Chondrocyte (in vitro differentiated cells): ENCODE measurements at places on chromosomes 1 and 21. TPM values are rescaled to one million over a fixed set of nuclear protein-coding genes. Genes with fewer than 3 reads are reported as not detected.

Gene PLEKHA6
- 0.15 to 1.4 TPM (median 0.51 TPM) in 3 replicates for total RNA-seq

GRCh38 chr1:227828786-227829185, 13.3 kb downstream of the PRSS38 start:
- H3K36me3 ChIP-seq = peaks cover 5% of the 10 kb centered on the region
- no peaks in the 10 kb centered on the region for H3K4me1 ChIP-seq
- H3K4me3 ChIP-seq = no peak overlapping the region

Gene SYNC
- 66.8 to 72.5 TPM (median 71.8 TPM) in 3 replicates for total RNA-seq

DNA sequence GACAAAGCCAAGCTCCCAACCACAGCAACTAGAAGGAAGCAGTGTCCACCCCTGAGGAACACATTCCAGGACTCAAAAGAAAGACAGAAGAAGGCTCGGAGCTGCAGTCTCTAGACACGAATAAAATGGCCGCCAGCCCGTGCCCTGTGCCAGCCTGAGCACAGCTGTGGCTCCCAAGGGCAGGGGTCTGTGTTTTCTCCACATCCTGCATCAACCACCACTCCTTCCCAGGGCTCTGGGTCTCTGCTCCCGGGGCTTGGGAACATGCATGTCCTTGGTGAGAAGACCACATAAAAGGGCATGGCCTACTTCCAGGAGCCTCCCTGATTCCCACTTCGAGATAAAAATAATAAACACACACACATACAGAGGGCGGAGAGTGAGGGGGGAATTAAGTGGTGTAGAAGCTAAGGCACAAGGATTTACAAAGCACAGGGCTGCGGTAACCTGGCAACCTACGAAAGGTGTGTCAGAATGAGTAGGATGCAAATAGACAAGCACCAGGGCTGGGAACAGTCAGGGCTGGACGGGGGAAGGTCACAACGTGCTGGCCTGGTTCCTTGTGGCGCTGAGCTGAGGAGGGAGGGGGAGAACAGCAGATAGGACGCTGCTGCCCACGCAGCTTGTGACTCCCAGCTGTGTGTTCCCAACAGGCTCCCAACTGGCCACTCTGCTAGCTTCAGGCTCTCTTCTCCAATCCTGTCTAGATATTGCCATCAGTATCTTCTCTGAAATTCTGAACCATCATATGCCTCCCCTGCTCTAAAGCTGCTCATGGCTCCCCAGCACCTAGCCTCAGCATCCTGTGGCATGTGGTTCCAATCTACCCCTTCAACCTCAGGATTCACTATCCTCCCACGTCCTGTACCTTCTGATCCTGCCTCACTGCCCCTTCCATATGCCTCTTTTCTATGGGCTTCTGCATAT, 72.5 kb downstream of the CD34 start:
- peaks cover 2% of the 10 kb centered on the region for H3K36me3 ChIP-seq
- DNase-seq = no peak
- H3K4me3 ChIP-seq = no peak overlapping the region
- no peak overlapping the region for H3K27ac ChIP-seq
- H3K4me1 ChIP-seq = no peaks in the 10 kb centered on the region

GRCh38 chr1:40919475-40920011, 57.4 kb upstream of the CITED4 start:
- no peaks in the 10 kb centered on the region for H3K27me3 ChIP-seq
- no peaks in the 10 kb centered on the region for H3K4me1 ChIP-seq
- H3K27ac ChIP-seq = no peak overlapping the region
- no peak overlapping the region for H3K4me3 ChIP-seq

Gene MYOC
- total RNA-seq = not detected in 3 replicates

Gene SLC44A3
- total RNA-seq = 1.5 to 2.5 TPM (median 2.2 TPM) in 3 replicates

DNA sequence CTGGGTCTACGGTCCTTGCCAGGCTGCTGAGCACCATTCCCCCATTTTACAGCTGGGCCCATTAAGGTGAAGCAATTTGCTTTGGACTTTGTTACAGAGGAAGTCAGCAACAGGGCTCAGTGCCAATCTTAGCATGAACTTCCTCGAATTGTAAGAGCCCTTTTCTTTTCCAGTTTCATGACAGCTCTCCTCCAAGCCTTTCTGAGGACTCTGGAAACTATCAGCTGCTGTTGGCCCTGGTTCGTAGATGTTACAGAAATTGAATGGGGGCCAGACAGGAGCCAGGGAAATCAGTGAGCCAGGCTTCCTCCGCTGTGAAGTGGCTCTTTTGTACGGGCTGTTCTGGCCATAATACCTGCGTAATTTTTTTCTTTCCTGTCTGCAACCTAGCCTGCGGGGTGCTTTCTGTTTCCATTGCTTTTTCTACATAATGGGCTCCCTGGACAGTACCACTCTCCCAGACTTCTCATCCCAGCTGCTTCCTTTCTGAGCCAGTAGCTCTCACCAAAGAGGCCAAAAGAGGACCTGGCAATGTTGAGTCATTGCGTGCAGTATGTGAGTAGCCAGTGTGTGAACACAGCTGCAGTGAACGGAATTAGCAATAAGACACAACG, 386.3 kb downstream of the DISC1 start:
- H3K4me3 ChIP-seq = no peak overlapping the region
- no peak overlapping the region for H3K27ac ChIP-seq
- H3K4me1 ChIP-seq = peaks cover 4% of the 10 kb centered on the region

DNA sequence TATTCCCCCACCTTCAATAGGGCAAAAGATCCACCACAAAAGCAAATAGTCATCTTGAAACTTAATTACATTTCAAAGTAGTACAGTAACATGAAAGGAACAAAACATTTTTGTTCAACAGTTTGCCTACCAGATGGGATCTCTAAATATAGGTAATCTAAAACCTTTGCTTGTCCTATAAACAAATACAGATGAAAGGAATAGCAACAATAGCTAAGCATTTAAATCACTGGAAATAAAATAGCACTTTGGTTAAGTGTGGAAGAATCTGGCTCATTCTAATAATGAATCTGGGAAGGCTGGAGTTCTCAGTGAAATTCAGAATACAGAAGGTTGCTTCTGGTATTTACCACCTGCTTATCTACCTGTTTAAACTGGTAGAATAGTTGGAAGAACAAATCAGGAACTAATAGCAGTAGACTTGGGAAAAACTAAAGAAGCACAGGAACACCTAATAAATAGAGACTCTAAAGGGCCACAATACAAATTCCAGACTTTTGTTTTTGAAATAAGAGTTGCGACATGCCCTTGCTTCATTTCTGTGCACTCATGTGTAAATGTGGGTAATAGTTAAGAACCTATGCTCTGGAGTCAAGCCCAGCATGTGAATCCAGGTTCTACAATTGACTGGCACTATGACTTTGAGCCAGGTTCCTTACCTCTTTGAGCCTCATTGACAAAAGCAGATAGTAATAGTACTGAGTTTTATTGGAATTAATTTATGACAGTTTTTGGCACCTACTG, 2.3 kb upstream of the LYPLAL1 start:
- no peak overlapping the region for H3K4me3 ChIP-seq
- H3K4me1 ChIP-seq = peaks cover 34% of the 10 kb centered on the region
- no peak for DNase-seq
- H3K27ac ChIP-seq = no peak overlapping the region
- H3K27me3 ChIP-seq = no peaks in the 10 kb centered on the region

Gene TSSK3
- total RNA-seq = 0.90 to 2.0 TPM (median 1.7 TPM) in 3 replicates

Gene GLUL
- 79.1 to 122 TPM (median 94.4 TPM) in 3 replicates for total RNA-seq

DNA sequence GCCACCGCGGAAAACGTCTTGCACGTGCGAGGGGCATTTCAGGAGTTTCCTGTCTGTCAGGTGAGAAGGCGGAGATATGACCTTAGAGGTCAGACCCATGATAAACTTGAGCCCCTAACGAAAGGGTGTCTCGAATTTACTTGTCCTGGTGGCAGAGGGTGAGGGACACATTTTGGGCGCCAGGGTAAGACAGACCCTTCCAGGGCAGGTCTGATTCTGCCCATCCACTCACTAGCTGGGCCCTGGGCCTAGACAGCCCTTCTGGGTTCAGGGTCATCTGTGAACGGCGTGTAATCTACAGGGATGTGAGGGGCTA, 395 bp upstream of the CSRP1 start:
- no peak overlapping the region for H3K27ac ChIP-seq
- H3K36me3 ChIP-seq = no peaks in the 10 kb centered on the region
- H3K4me3 ChIP-seq = no peak overlapping the region
- peaks cover 49% of the 10 kb centered on the region for H3K4me1 ChIP-seq
- DNase-seq = no peak

Gene HIVEP3
- total RNA-seq = 3.6 to 5.6 TPM (median 4.5 TPM) in 3 replicates

- H3K27ac ChIP-seq = no peak overlapping the region
- DNase-seq = no peak
- no peaks in the 10 kb centered on the region for H3K36me3 ChIP-seq
- H3K27me3 ChIP-seq = no peaks in the 10 kb centered on the region
- no peak overlapping the region for H3K4me3 ChIP-seq
Observed at GRCh38 chr21:15195104-15195503, 130.3 kb upstream of the NRIP1 start.

Gene OR2T34
- total RNA-seq = not detected in 3 replicates

- H3K4me1 ChIP-seq = no peaks in the 10 kb centered on the region
- H3K27ac ChIP-seq = no peak overlapping the region
- H3K4me3 ChIP-seq = no peak overlapping the region
- DNase-seq = no peak
- H3K27me3 ChIP-seq = no peaks in the 10 kb centered on the region
- H3K36me3 ChIP-seq = no peaks in the 10 kb centered on the region
Observed at GRCh38 chr1:198042168-198042567, 114.6 kb upstream of the NEK7 start.

Gene ERICH3
- not detected in 3 replicates for total RNA-seq

DNA sequence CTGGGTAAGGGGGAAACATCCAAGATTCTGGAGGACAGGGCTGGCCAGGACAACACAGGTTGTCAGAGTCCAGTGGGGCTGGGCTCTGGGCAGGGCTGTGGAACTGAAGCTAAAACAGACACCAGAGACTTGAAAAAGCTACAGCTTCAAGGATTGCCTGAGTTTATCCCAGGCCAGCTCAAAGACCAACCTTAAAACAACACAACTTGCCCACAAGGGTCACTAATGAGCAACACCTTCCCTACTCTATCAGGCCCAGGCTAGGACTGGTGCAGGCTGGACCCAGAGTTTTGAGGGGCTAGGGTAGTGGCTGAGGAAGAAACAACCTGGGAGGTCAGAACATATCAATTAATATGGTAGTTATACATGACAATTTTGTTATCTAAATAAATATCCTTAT, 160.7 kb downstream of the SLC45A1 start:
- H3K4me3 ChIP-seq = no peak overlapping the region
- DNase-seq = no peak
- H3K4me1 ChIP-seq = peaks cover 41% of the 10 kb centered on the region
- no peaks in the 10 kb centered on the region for H3K36me3 ChIP-seq

Gene UBE2U
- total RNA-seq = 0.27 TPM in 1 of 3 replicates, not detected in the others

DNA sequence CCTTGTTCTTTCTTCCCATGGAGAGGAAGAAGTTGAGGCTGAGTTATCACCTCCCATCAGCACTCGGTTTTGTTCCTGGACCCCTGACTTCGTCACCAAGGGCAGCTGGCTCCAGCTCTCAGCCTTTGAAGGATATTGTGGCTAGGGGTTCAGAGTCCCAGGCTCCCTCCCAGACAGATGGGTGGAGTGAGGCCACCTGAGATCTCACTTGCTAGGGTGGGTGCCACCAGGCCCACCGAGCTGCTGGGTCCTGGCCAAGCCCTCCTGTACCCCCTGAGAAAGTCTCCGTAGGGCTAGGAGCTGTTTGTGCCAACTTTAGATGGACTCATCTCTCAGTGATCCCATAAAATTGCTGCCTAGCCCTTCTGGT, 6.9 kb downstream of the MX2 start:
- peaks cover 14% of the 10 kb centered on the region for H3K27me3 ChIP-seq
- H3K4me3 ChIP-seq = peak overlapping the region; percentile 44
- no peaks in the 10 kb centered on the region for H3K36me3 ChIP-seq
- H3K27ac ChIP-seq = no peak overlapping the region
- H3K4me1 ChIP-seq = peaks cover 5% of the 10 kb centered on the region
- DNase-seq = no peak

Gene TTLL7
- 18.3 to 22.6 TPM (median 19.5 TPM) in 3 replicates for total RNA-seq

- H3K36me3 ChIP-seq = peaks cover 2% of the 10 kb centered on the region
- no peak overlapping the region for H3K27ac ChIP-seq
- peaks cover 10% of the 10 kb centered on the region for H3K4me1 ChIP-seq
- peaks cover 8% of the 10 kb centered on the region for H3K27me3 ChIP-seq
Observed at GRCh38 chr21:42191696-42192595, 27.0 kb upstream of the ABCG1 start.

DNA sequence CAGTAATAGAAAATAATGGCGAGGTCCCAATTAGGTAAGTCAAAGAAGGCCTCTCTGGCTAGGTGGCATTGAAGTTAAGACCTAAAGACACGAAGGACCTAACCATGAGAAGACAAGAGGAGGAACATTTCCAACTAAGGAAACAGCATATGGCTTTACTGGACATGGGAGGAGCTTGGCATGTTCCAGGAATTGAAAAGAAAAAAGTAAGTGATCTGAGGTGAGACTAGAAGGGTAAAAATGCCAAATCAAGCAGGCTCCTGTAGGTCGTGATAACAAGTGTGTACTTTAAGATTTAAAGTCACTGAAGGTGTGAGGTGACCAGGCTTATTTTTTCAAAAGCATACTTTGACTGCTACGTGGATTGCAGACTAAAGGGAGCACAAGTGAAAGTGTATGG, 13.4 kb upstream of the CLCC1 start:
- no peak for DNase-seq
- no peaks in the 10 kb centered on the region for H3K27me3 ChIP-seq
- H3K36me3 ChIP-seq = peaks cover 39% of the 10 kb centered on the region
- H3K4me3 ChIP-seq = no peak overlapping the region

Gene IGFN1
- 0.24 to 1.9 TPM (median 1.6 TPM) in 3 replicates for total RNA-seq

- H3K4me3 ChIP-seq = no peak overlapping the region
- peaks cover 18% of the 10 kb centered on the region for H3K27me3 ChIP-seq
- DNase-seq = peak; percentile 44
- H3K4me1 ChIP-seq = no peaks in the 10 kb centered on the region
- H3K36me3 ChIP-seq = peaks cover 5% of the 10 kb centered on the region
Observed at GRCh38 chr1:226618380-226618779, 69.8 kb downstream of the STUM start.

Gene POGZ
- total RNA-seq = 61.7 to 79.7 TPM (median 65.0 TPM) in 3 replicates

Gene SYTL1
- 0.82 to 1.2 TPM (median 0.85 TPM) in 3 replicates for total RNA-seq
